Tibial artery (tissue), 4 donors: ENCODE measurements at places on chromosomes 1 and 21.

DNA sequence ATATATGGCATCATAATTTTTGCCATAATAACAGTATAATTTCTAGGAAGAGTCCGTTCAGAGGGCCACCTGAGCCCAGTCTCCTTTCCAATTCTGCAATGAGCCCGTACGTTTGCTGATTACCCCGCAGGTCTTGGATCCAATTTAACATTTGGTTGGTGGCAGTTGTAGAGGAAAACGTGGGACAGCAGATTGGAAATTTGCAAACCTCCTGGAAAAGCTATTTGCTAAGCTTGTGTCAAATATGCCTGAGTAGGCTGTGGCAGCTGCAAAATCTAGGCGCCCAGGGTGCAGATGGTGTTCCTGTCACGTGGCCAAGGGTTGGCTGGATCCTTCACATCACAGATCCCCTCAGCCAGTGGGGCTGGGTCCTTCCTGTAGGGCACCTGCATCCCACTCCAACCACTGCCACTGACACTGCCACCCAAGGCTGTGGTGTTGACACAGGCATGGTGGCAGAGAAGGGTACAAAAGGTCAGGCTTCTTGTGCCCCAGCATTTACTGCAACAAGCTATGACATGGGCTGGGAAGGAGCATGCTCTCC lies 174.8 kb upstream of the SYT6 start:
- DNase-seq, result no peak

DNA sequence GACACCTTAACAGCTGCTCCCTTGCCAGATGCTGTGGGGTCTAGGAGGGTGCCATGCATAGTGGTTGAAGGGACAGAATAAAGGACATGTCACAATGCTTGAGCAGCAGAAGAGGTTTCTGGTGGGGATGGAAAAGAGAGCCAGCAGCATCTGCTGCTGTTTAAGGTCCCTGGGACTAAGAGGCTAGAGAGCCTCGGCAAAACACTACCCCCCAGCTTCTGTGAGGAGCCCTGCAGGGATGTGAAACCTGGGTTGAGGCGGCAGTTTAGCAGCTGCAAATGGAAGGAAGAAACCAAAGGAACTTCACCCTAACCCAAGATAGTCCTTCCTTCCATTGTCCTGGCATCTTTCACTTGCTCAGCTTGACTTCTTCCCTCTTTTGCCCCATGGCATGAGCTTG lies 39.4 kb downstream of the PLXNA2 start:
- no peak for DNase-seq

DNA sequence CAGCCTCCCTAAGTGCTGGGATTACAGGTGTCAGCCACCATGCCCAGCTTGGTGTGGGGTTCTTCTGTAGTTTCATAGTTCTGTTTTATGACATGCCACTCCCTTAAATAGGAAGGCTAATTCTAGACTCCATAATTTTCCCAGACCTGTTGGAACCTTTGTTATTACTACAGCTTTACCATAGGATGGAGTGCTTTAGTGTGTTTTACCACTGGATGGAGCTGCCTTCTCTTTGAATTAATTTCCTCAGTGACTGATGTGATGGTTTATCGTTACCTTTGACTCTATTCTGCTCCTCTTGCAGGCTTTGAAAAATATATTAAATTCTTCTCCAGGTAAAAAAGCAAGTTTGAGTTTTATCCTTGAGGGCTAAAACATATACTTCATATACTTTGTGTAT lies 84.6 kb upstream of the NEK7 start:
- no peak for DNase-seq

- DNase-seq, result no peak
These were observed 29.1 kb downstream of the STPG1 start for GRCh38 chr1:24384251-24385090.

DNA sequence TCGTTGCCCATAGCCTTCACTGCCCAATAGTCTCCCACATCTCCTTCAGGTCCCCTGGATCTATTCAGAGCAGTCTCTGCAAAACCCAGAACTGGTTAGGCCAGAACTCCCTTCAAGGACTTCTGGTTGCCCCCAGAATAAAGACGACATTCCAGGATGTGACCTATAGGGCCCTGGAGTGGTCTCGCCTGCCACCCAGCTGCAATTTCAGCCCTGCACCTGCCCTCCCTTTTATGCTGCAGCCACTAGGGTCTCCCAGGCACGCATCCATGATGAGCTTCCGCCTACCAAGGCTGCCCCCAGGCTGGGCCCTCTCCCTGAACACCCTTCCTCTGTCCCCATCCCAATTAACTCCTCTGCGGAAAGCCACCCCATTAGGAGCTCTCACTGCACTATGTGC lies 7.2 kb upstream of the TSPEAR start:
- no peak for DNase-seq

GRCh38 chr1:14623090-14623489 lies 24.6 kb downstream of the KAZN start:
- DNase-seq, result no peak

DNA sequence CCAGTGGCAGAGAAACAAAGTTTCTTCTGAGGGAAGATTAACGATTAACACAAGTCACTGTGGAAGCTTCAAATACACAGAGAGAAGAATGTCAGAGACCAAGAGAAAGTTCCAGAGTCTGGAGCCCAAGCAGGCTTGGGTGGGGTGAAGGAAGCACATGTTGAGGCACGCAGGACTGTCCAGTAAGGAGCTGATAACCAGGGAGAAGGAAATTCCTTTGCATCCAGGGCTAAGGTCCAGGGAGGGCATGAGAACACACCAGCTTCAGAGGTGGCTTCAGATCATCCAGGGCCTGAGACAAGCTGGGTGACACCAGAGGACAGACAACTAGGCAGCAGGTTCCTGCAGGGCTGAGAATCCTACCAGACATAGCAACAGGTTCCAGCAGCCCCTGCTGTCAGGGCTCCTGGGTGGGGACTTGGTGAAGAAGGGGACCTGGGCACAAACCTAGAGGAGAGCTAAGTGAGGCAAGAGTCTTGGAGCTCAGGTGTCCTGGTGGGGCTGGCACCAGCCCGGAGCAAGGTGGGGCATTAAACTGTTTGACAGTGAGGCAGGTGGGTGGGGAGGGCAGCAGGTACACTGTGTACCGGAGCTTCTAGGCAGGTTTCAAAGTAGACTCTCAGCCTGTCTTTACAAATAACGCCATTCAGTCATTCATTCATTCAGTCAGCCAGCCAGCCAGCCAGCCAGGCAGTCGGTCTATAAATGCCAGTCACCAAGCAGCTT lies 2.6 kb upstream of the SPRR1A start:
- no peak for DNase-seq

GRCh38 chr1:114025609-114026401 lies 46.5 kb downstream of the OLFML3 start:
- DNase-seq, result no peak

DNA sequence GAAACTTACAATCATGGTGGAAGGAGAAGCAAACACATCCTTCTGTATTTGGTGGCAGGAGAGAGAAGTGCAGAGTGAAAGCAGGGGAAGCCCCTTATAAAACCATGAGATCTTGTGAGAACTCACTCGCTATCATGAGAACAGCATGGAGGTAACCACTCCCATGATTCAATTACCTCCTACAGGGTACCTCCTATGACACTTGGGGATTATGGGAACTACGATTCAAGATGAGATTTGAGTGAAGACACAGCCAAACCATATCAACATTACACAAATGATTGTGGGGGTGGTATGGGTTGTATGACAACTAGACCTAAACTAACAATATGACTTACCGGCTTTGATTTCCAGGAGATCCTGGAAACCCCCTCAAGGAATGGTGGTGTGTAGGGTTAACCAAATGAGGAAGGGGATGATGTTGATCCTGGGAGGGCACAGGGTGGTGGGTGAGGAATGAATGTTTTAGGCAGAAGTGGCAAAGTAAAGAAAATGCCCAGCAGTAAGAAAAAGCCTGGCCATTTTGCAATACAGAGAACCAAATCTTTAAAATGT lies 80.5 kb downstream of the FGGY start:
- no peak for DNase-seq

GRCh38 chr1:54610048-54610447 lies 13.3 kb downstream of the FAM151A start:
- DNase-seq, result no peak

GRCh38 chr21:44432841-44433790 lies 22.2 kb upstream of the LRRC3 start:
- peak; percentile 63 for DNase-seq

DNA sequence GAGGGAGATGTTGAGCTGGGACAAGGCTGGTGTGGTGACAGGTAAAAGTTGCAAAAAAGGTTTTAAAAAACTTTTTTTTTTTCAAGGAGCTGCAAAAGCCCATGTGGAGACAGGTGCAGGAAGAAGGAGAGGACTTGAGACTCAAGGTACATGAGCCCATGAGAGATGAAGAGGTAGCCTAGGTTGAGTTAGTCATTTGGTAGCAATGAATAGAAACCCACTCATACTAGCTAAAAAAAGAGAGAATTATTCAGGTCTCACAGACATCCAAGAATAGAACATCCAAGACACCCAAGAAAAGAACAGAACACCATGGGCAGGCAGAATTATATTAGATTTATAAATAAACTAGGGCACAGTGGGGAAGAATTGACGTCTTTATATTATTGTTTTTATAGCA lies 65.1 kb downstream of the PCP4 start:
- no peak for DNase-seq

- DNase-seq, result no peak
These were observed 69.7 kb downstream of the RUNX1 start for GRCh38 chr21:34979383-34979782.

- DNase-seq, result no peak
These were observed 509.1 kb downstream of the KIF26B start for GRCh38 chr1:245663841-245664240.

- no peak for DNase-seq
These were observed 1.5 kb upstream of the PPP1R15B start for GRCh38 chr1:204413170-204413535.

DNA sequence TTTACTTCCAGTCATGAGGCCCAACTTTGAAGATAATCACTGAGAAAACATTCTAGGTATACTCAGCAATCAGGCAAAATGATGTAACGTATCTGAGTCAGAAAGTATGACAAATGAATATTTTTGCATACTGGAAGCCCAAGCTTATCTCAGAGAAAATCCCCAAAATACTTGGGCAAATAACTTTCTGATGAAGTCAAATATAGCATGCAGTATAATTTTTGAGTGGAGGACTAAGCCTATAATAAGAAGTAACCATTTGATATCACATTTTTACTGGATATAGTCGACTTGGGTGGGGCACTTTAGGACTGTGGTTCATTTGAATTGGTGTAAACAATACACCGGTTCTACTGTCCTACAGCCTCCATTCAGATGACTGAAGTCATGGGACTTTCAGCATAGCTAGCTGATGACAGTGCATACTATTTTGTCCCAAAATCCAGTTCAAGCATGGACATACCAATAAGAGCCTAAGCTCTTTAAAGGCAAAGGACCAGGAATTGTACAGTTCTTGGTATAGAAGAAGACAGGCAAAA lies 2.3 kb upstream of the GADD45A start:
- DNase-seq, result no peak

DNA sequence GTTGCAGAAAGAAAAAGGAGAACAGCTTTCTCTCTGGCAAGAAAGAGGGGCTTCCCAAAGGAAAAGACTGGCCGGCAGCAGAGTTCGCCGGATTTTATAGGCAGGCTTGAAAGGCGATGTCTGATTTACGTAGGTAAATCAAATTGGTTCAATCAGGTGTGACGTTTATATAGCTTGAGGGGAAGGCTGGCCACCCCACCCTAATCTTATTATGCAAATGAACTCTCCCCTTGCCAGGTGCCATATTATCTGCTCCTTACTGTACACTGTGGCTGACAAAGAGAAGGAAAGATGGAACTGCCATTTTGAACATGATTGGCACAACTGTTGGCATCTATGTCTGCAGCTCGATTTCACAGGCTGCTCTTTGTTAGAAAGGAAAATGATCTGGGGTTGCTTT lies 16.8 kb upstream of the INTS3 start:
- DNase-seq, result no peak

DNA sequence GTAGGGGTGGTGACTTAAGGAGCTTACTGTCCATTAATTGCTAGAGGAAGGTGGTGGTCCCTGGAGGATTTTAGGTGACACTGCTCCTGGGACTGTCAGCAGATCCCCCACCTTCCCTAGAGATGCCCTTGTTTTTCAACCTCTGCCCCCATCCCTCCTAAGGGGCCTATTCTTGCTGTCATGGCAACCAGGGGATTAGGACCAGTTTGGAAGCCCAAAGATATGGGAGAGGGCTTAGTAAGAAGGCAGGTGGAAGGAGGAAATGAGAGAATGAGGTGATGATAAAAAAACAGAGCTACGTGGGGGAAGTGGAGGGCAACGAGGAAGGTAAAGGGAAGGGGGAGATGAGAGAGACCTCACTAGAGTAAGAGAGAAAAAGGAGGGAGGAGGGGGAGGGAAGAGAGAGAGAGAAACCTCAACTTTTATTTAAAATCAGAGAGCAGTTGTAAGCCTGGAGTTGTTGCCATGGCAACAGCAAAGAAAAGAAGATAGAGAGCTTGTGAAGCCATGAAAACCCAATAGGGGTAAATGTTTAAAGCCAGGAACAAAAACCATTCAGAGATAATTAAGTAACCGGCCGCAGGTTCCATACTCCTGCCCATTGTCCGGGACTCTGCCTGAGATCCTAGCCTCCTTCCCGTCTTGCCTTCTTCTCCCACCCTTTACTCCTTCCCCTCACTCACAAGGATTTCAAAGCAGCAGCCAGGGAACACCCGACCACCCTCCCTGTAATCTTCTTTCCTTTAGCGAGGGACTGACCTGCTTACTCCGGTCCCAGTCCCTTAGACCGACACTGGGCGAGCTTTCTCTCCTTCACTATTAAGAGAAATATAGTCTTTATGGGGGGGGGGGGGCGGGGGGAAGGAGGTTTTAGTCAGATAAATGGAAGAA lies 20.6 kb downstream of the KIRREL1 start:
- no peak for DNase-seq

DNA sequence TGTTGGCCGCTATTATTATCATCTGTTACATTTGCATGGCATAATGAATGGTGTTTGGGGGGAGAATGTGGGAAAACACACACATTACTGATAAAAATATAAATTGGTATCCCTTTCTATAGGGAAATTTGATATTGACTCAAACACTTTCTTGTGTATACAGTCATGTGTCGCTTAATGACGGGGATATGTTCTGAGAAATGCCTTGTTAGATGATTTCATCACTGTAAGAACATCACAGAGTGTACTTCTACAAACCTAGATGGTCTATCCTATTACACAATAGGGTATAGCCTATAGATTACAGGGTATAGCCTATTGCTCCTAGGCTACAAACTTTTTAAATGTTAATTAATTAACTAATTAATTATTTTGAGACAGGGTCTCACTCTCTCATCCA lies 67.2 kb upstream of the B3GALNT2 start:
- DNase-seq, result no peak

- DNase-seq, result no peak
These were observed 213.8 kb downstream of the URB2 start for GRCh38 chr1:229839800-229840199.
